ENCODE measurements at places on chromosomes 2 and 18.

DNA sequence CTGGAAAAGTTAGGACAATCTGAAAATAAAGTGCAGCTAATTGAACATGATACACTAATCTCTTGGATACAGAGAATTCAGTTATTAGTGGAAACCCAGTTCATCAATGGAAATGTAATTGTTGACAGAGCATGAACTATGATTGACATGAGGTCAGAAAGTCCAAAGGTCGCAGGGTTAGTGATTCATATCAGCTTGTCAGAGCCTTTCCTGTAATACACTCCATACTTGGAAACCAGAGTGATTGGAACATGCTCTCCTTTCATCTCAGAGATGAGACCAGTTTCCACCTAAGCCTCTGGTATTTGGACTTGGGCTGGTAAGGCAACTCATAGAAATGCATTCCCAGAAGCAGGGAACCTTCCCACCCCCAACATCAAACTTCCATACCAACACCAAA is 8.5 kb upstream of the NCKAP5 start:
- no peak for DNase-seq

- DNase-seq: no peak
These were observed 44.0 kb upstream of the PDCL3 start for GRCh38 chr2:100518801-100519200.

- DNase-seq: no peak
These were observed 27.3 kb downstream of the SPRED2 start for GRCh38 chr2:65404988-65405697.

GRCh38 chr2:72140621-72140960 is 7.1 kb downstream of the CYP26B1 start:
- no peak for DNase-seq

- no peak for DNase-seq
These were observed 182.8 kb downstream of the NBAS start for GRCh38 chr2:15378148-15378908.
